Heart right ventricle (tissue), 16 donors: ENCODE measurements at places on chromosomes 1 and 21. TPM values are rescaled to one million over a fixed set of nuclear protein-coding genes. Genes with fewer than 3 reads are reported as not detected.

Gene OR2T35
- not detected for total RNA-seq

Gene KCNJ10
- not detected for total RNA-seq

Gene AMIGO1
- 14.4 TPM for total RNA-seq

Gene PARK7
- total RNA-seq = 345 TPM

Gene IL23R
- not detected for total RNA-seq

Gene FAAH
- 1.8 TPM for total RNA-seq

Gene LORICRIN
- not detected for total RNA-seq

Gene SRSF11
- 43.1 TPM for total RNA-seq

Gene SETSIP
- total RNA-seq = not detected

Gene OR1C1
- not detected for total RNA-seq

Gene CCDC30
- total RNA-seq = 1.5 TPM

Gene HRNR
- not detected for total RNA-seq

Gene CYYR1
- 20.9 TPM for total RNA-seq

Gene SPATA17
- 3.3 TPM for total RNA-seq

Gene LHX8
- not detected for total RNA-seq

Gene GPR25
- total RNA-seq = not detected

Gene IVL
- not detected for total RNA-seq

Gene SLFNL1
- total RNA-seq = 0.45 TPM

Gene SAMD11
- total RNA-seq = 0.87 TPM

Gene PRXL2B
- total RNA-seq = 4.3 TPM

Gene NPR1
- total RNA-seq = 12.8 TPM

Gene SUSD4
- total RNA-seq = 7.5 TPM

Gene OR2L5
- not detected for total RNA-seq

Gene CSF3R
- 13.9 TPM for total RNA-seq

Gene RAB7B
- total RNA-seq = 4.0 TPM

Gene EDN2
- total RNA-seq = not detected

Gene ZNF648
- total RNA-seq = not detected

Gene CFAP74
- total RNA-seq = not detected

Gene THEM5
- total RNA-seq = 0.25 TPM

Gene RIPPLY3
- total RNA-seq = not detected

Gene IL6R
- 16.2 TPM for total RNA-seq

Gene KRTAP7-1
- not detected for total RNA-seq

Gene INSRR
- total RNA-seq = 0.05 TPM

Gene RNU1-4
- total RNA-seq = 2,262 TPM

Gene A3GALT2
- total RNA-seq = not detected

Gene CHI3L1
- total RNA-seq = 8.7 TPM

Gene CR1L
- total RNA-seq = 0.34 TPM

Gene NEK2
- total RNA-seq = not detected

Gene TMIGD3
- 6.2 TPM for total RNA-seq

Gene SERPINC1
- total RNA-seq = not detected

Gene KCNT2
- total RNA-seq = 0.44 TPM

Gene VSIG8
- total RNA-seq = not detected

Gene CFHR4
- not detected for total RNA-seq

Gene TEDDM1
- not detected for total RNA-seq

Gene CNKSR1
- total RNA-seq = 0.93 TPM

Gene LCA5L
- total RNA-seq = 0.79 TPM

Gene CD1C
- 1.2 TPM for total RNA-seq

Gene C4BPB
- 0.57 TPM for total RNA-seq

Gene CLCA2
- total RNA-seq = not detected
